M059J (cell line): ENCODE measurements at places on chromosomes 1 and 21. TPM values are rescaled to one million over a fixed set of nuclear protein-coding genes. Genes with fewer than 3 reads are reported as not detected.

MCOLN2 gene
- 7.7 and 9.6 TPM in 2 replicates for total RNA-seq

DNA sequence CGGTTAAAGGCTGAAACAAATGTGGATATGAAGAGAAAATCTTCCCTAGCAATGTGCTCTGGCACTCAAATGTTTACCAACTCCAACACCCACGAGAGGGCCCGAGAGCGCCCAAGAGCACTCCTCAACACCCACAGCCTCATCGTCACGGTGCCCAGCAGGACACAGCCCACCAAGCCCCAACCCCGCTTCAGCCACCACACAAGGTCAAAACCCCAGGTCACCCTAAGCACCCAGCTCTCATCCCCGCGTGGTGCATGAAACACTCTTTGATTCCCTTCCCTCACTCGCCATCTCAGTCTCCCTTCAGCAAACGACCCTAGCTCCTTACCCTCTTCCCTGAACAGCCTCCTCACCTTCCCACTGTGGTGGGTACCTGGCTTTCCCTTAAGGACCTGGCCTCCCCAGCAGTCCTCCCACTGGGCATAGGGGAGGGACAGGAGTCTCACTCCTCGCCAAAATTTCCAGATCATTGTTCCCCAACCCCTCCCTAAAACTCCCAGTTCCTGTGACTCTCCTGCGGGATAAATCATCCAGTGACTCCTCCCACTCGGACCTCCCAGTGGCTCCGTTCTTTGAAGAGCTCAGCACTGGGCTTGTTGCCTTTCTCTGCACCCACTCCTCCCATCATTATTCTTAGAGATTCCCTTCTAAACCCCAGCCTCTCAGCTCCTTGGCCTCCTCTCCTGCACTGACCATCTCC lies 170.4 kb upstream of the SYT6 start:
- no peak for DNase-seq

- DNase-seq = no peak
Measured at GRCh38 chr1:236320671-236321070, 38.9 kb upstream of the ERO1B start.

SPATA46 gene
- total RNA-seq = not detected in 2 replicates

DNA sequence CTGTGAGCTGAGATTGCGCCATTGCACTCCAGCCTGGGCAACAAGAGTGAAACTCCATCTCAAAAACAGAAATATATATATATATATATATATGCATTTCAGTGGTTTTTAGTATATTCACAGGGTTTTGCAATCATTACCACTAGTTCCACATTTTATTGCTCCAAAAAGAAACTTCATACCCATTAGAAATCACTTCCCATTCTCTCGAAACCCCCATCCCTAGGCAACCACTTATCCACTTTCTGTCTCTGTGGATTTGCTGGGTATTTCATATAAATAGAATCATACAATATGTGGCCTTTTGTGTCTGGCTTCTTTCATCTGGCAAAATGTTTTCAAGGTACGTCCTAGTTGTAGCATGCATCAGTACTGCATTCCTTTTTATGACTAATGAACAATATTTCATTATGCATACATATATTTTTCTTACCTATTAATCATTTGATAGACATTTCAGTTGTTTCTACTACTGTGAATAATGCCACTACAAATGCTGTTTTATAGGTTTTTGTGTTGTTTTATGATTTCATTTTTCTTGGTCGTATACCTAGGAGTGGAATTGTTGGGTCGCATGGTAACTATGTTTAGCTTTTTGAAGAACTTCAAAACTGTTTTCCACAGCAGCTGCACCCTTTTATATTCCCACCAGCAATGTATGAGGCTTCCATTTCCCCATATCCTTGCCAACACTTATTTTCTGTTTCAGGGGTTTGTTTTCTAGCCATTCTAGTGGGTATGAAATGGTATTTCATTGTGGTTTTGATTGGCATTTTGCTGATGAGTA lies 95.9 kb downstream of the PHTF1 start:
- DNase-seq = no peak

CASZ1 gene
- total RNA-seq = 1.8 and 6.0 TPM in 2 replicates

DNA sequence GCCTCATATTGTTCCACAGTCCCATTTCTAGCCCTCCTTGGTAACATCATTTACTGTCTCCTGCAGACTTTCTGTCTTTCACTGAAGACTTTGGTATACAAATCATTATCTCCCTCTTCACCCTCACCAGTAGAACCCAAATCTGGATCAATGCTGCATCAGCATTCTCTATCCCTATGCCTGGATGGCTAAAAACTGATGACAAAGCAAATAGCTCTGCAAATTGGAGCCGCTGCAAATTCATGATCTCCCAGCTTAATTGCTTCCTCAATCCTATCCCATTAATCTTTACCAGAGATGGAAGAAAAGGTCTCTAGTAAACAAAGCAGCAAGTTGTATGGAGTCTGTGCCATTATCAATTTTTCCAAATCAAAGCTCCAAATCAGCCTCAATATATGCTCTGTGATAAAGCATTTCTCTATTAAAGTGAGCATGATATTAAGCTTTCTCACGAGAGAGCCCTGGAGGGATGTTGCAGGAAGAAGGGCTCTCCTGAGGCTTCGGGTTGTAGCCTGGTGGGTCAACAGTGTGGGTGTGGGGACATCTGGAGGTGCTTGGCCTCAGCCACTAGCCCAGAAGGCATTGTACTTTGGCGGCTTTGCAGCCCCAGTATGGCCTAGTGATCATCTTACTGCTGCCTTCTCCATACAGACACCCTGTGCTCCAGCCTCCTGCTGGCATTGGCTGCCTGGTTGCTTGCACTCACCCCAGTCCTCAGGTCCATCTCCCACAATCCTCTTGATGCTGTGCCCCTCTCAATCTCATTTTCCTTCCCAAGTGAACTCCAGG lies 46.2 kb upstream of the COL24A1 start:
- no peak for DNase-seq

DNA sequence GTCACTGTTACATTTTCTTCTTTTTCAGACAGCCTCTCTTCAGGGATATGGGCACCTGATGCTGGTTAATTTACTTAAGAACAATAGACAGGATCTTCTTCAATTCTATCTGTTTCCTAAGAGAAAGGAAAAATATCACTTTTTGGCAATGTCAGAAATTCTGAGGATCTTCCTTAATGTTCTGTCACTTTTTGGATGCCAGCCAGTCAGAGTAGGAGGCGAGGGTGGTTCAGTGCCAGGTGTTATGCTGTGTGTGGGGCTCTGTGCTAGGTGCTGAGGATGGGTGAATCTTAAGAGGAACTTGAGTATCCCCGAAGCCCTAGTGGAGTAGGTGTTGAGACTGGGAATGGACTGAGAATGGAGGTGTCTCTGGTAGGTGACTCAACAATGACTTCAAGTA lies 133.5 kb downstream of the UCK2 start:
- DNase-seq = no peak

GRCh38 chr1:87796471-87796901 lies 467.8 kb downstream of the LMO4 start:
- DNase-seq = no peak

DNA sequence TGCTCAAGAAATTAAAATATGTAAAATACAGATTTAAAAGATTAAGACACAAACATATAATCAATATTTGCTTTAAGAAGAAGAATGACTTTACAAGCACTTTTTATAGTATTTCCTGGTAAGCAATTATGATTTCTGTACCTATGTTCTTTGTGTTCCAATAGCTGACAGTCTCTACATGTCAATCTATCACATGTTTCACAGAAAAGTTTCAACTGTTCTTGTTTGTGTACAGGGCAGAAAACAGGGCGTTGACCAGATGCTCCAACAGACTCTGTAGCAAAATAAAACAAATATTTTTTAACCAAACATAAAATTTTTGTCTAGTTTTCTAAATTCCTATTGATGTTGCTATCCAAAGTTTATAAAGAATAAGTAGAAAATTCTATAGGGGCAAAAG lies 48.0 kb downstream of the TRIM33 start:
- DNase-seq = no peak

GRCh38 chr21:41254090-41254700 lies 62.4 kb upstream of the FAM3B start:
- no peak for DNase-seq

SERPINC1 gene
- 0.07 TPM in 1 of 2 replicates, not detected in the other for total RNA-seq

GRCh38 chr1:245999697-246000637 lies 507.1 kb downstream of the SMYD3 start:
- DNase-seq = no peak

DNA sequence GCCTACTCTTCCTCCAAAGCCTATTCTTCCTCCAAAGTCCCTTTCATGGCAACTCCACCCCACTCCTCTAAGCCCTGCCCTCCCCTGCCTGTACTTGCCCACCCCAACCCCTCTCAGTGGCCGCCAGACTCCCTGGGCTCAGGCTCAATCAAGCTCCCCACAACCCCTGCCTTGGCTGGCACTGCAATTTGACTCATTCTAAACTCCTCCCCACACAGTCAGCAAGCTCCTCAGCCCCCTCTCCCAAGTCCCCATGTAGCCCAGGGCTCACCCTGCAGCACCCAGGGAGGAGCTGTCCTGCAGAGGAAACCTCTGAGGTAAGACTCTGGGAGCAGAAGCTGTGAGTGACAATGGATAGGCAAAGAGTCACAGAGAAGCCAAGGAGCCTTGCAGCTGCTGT lies 3.6 kb upstream of the VSIG8 start:
- DNase-seq = peak; percentile 13

GRCh38 chr21:30117631-30118030 lies 49.0 kb downstream of the CLDN17 start:
- no peak for DNase-seq

DNA sequence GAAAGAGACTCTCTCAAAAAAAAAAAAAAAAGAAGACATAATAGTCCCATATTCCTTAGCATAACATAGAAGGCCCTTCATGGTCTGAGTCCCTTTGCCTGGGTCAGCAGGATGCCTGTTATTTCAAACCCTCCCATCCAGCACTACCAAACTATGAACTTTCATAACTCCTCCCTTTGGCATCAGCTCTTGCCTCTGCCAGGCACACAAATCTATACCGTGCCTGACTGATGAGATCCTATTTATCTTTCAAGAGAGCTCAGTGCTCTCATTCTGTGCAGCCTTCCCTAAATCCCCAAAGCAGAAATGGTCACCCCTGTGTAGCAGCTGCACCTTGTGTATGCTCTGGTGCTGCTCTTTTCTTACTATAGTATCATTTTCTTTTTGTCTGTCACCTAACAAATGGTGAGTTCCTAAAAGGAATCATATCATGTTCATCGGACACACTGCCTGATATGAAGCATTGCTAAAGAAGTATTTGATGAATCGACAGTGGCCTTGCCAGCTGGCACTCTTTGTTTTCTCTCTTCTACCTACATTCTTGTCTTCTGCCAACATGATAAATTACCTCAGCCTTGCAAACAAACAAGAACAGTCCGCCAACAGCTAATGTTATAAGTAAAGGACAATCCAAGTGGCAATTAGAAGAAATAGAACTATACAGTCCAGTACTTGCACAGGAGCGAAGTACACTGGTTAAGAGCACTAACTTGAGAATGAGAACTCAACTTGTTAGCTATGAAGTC lies 29.9 kb downstream of the FMO4 start:
- no peak for DNase-seq

- DNase-seq = no peak
Measured at GRCh38 chr21:23699402-23699801, 1907.9 kb downstream of the MRPL39 start.

DNA sequence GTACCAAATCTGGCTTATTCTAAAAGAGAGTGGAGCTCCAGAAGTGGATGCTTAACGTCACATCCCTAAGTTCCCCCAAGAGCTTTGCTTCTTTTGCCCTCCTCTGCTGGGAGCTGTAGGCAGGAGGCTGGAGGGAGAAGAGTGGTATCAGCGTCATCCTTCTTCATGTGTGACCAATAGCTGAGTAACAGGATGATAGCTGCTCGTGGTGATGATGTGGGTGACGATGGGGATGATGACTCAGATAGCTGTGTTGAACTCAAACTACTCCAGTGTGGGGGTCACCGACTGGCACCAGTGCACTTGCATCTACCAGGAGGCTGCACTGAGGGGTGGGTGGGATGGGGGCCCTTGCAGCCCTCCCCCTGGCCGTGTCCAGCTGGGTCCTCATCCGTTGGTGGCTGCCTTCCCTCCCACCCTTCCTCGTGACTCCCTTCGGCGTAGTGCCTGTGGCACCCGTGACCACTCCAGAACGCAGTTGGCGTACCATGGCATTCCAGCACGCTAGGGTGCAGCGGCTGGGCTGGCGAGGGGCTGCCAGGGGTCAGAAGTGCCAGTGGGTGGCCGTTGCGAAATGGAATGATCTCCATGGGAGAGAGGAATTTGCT lies 1.1 kb downstream of the IGFN1 start:
- DNase-seq = peak; percentile 91

STIL gene
- 34.4 and 48.1 TPM in 2 replicates for total RNA-seq

- no peak for DNase-seq
Measured at GRCh38 chr1:220084460-220084859, 5.1 kb downstream of the BPNT1 start.

LRRC39 gene
- 0.07 and 0.20 TPM in 2 replicates for total RNA-seq

GRCh38 chr1:24110642-24111261 lies 1.2 kb downstream of the MYOM3 start:
- DNase-seq = no peak

GRCh38 chr21:23384679-23385078 lies 2222.6 kb downstream of the MRPL39 start:
- no peak for DNase-seq

DNA sequence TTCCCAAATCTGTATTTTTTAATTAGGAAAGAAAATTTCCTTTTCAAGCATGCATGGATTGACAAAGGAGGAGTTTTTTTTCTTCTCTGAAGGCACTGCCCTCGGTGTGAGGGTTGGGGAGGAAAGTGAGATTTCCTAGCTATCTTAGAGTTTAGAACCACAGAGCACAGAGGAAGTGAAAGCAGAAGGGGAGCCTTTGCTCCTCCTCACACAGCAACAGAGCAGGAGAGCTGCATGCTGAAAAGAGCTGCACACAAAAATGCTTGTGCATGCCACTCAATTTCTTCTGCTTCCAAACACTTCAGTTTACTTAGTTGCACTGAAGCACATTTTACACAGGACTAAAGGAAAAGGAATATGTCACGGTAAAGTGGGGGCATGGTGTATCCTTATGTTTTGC lies 308.1 kb downstream of the GPATCH2 start:
- no peak for DNase-seq

DNA sequence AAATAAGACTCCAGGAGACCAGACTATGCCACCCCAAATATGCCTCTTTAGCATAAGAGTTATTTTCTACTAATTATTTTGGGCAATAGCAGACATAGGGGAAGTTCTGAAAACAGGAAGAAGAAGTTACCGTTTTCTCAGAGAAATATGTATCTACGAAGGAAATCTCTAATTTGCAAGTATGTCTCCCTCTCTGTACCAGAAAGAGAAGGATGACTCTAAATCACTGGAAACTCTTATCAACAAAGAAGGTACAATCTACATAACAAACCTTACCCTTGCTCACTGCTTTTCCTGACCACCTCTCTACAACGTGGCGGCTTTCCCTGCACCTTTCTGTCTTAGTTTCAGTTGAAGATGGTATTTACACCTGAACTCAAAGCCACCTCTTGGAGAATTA lies 49.0 kb downstream of the OMA1 start:
- no peak for DNase-seq

MCL1 gene
- total RNA-seq = 130 and 216 TPM in 2 replicates
